ENCODE measurements at places on chromosomes 7 and 10.

- DNase-seq, result no peak
Measured at GRCh38 chr7:99860281-99861127, 16.3 kb downstream of the OR2AE1 start.

DNA sequence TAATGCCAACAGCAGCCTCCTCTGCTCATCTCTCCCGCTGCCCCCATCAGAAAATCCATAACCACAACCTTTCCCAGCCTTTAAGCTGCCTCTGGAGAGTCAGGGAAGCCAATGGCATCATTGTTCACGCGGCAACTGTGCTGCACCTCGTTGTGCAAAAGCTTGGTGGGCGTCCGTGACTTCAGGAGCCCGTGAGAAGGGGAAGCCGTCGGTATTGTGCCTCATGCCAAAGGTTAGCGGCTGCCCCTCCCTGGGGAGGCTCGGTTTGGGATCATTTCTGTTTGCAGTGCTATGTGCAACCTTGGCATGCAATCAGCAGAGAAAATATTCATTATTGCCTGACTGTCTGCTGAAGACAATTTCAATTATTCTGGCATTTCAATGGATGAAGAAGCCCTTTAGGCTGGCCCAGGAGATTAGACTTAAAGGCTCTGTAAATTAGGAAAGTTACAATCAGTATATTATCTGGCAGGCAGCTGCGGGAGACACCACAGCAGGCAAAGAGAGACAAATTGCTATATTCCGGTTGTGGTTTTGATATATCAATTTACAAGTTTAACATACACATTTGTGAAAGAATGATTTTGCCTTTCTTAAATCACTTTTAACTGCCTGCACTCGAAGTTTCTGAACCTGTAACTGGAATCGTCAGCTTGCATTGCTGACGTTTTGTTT lies 244.5 kb downstream of the GATA3 start:
- no peak for DNase-seq

- DNase-seq, result no peak
Measured at GRCh38 chr10:104648421-104648820, 7.3 kb downstream of the SORCS3 start.

- no peak for DNase-seq
Measured at GRCh38 chr10:17210361-17210760, 8.9 kb upstream of the TRDMT1 start.

DNA sequence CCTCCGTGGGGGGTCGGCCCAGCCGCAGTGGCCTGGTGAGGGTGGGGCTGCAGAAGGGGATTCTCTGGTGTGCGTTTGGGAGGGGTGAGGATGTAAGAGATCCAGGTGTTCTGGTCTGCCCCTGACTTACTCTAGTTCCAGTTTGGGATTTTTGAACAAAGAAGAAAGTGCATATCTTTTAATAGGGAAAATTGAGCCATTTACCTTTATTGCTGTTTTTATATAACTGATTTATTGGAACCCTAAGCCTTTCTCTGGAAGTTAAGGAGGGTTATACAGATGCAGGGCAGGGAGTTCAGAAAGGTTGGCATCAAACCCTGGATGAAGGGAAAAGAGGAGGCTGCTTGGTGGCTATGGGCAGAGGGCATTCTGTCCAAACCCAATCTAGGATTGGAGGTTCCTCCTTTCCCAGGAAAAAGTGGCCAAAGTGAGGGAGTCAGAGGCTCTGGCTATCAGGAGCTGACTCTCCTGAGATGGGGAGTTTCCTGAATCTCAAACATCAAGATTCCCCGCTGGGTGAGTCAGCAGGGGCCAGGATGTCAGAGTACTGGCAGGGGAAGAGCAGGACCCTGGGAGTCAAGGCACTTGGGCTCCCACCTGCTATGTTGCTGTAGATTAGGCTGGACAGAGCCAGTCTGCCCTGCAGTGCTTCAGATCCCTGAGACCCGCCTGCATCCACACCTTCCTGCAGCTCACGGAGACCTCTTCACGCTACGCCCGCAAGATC lies 67.5 kb downstream of the CLIP2 start:
- no peak for DNase-seq

DNA sequence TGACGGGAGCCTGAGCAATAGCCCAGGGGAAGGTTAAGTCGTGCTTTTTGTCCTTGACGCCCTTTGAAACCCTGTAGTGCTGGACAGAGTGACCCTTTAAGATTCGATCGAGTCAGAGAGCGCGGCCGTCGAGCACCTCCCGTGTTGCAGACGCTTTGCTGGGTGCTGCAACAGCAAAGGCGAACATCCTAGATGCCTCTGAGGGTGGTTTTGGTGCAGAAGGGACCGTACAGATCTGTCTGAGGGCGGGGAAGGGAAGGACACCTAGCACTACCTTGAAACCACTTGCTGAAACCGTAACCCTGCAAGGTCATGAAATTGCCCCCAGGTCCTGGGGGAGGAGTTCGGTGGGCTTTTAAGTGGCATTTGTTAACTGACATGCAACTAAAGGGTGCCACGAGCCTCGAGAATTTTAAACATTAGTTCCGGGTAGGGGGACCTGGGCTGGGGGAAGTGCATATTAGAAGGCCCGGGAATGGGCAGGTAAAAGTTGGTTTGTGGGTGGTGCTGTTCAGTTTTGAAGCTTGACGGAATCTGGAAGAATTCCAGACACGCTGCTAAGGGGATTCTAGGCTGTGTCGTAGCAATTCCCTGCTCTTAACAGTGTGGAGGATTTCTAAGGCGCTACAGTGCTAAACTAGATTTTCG lies 786 bp downstream of the ATP5F1C start:
- DNase-seq, result peak; percentile 29

GRCh38 chr7:79185605-79186004 lies 267.9 kb downstream of the MAGI2 start:
- DNase-seq, result no peak

- no peak for DNase-seq
Measured at GRCh38 chr7:136179851-136180721, 202.9 kb upstream of the MTPN start.

GRCh38 chr7:123966936-123967335 lies 41.9 kb downstream of the SPAM1 start:
- no peak for DNase-seq

DNA sequence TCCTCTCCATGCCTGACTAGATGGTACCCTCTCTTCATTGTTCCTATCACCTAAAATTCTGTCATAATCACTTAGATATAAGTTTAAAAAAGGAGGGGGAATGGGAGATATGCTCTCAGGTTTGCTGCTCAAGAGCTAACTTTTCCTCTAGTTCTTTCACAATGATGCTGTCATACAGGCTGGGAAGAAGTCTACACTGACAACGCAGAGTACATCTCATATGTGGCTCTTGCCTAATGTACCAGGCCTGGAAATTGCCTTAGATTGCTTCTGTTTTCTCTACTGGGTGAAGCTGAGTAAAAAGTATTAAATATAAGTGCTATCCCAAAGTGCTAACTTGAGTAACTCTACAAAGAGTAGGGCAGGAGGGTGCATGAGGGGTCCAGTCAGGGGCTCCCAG lies 43.8 kb upstream of the BET1 start:
- DNase-seq, result no peak

GRCh38 chr10:109919220-109919619 lies 4.1 kb downstream of the XPNPEP1 start:
- DNase-seq, result no peak

DNA sequence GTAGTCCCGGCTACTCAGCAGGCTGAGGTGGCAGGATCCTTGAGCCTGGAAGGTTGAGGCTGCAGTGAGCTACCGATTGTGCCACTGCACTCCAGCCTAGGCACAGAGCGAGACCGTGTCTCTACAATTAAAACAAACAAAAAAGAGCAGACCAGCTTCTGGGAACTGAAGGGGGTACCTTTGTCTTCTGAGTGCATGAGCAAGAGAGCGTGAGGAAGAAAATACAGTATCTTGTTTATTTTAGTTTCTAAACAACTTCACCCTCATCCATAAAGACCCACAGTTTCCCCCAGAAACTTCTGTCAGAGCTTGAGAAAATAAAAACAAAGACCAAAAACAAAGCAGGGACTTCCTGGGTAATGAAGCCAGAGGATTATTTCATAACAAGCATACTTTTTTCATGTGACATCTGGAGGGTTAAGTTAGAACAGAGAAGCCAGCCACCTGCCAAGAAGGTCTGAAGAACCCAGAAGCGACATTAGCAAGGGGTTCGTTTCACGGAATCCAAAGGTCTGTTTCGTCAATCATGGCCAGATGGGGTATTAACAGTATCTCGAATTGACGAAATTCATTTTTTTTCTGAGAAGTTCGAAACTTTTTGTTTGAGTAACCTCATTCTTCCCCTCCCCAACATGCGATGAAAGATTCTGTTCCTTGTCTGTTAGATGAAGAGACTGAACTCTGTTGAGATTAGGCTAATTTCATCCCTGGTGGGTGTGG lies 10.2 kb upstream of the IL2RA start:
- no peak for DNase-seq

DNA sequence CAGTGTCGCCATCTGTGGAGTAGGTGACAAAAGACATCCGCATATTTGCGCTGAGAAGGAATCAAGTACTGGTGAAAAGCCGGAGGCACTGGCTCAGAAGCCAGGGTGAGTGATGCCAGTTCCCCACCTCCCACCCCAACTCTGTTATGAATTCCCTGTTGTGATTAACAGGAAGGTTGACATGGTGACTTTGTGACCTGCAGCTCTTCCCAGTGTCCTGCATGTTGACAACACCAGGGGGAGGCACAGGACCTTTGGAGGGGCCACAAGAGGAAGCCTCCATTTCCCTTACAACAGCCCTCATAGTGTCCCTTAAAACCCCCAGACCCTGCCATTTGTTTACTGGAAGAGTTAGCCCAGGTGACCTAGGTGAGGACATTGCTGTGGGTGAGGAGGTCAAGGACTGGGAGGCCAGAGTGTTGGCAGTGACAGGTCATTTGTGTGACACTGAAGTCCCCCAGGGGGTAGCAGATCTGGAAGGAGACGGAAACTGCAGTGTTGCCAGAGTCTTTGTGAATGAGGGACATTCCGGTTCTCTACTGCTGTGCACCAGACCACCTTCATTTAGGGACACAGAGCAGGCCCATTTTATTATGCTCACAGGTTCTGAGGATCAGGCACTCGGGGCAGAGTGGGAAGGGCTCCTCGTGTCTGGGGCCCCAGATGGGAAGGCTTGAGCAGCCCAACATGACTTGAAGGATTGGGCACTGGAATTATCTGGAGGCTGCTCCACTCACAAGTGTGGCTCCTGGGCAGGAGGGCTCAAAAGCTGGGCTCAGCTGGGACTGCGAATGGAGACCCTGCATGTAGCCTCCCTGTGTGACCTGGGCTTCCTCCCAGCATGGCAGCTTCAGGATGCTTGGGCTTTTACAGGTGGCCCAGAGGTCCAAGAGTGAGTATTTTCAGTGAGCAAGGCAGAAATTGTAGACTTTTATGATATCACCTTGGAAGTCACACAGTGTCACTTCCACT lies 13.0 kb upstream of the ANTXRL start:
- DNase-seq, result peak; percentile 16

GRCh38 chr10:3867454-3868270 lies 82.7 kb upstream of the KLF6 start:
- peak; percentile 49 for DNase-seq

DNA sequence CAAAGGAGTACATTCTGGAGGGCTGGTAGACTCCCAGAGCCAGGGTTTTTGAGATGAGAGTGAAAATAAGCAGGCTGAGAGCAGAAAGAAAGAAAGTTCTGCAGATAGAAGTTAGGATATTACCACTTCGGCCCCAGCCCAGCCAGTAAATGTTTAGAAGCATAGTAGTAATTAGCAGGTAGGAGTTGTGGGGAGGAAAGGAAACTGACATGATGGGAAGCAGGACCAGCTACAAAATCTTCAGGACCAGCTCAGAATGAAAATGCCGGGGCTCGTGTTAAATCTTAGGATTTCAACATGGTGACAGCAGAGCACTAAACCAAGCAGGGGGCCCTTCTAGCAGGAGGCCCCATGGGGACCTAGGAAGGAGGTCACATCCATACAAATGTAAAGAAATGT lies 28.7 kb downstream of the PRSS2 start:
- DNase-seq, result no peak

- DNase-seq, result no peak
Measured at GRCh38 chr7:40644454-40645188, 509.8 kb downstream of the SUGCT start.

DNA sequence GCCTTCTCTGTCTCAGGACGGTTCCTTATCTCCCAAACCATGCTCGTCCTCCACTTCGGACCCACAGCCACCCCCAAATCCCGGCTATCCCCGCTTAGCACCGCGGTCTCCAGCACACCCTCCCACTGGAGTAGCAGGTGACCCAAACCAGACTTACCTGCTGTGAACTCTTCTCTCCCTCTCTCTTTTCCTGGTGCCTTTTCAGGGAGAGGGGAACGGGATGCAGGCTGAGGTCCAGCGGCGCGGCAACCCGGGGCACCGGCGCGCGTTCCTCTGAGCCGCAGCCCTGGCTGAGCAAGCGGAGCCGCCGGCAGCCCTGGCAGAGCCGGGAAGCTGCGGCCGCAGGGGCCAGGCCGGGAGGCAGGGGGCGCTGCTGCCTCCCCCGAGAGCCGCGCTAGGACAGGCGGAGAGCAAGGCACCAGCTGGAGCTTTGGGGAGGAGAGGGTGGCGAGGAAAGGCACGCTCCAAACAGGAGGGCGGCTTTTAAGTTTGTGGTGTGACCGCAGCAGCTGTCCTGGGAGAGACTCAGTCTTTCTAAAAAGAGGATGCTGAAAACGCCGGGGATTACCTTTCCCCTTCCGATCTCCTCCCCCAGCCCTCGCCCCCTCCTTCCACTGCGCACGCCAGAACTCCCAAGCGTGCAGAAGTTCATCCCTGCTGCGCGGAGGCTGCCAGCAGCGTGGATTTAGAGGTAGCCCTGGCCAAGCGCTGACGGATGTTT lies at the start of gene SEMA3D:
Gene SEMA3D (minus strand): TSS at position 536 of the 721 bp plus-strand sequence. CDS start 65,165 bp downstream, outside the sequence.
- DNase-seq, result peak; percentile 22

- no peak for DNase-seq
Measured at GRCh38 chr7:82106201-82106600, 336.4 kb upstream of the HGF start.

- DNase-seq, result no peak
Measured at GRCh38 chr10:95788830-95789229, 32.9 kb downstream of the ENTPD1 start.

- no peak for DNase-seq
Measured at GRCh38 chr7:16939161-16939560, 57.4 kb upstream of the AGR3 start.

DNA sequence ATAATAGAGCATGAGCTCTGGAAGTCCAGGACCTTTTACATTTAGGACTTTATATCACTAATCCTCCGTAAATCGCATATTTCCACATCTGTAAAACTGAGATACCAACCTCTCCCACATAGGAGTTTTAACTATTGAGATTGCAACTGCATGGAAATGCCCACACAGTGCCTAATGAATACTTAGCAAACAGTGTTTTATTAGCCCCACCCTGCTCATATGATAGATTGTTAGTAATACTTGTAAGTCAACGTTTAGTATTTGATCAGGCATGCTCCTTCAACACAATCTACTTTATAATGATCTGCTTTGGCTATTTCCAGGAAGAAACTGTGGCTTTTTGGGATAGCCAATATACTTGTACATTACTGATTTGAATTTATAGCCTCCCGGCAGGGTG lies 8.5 kb downstream of the PDZD8 start:
- no peak for DNase-seq

DNA sequence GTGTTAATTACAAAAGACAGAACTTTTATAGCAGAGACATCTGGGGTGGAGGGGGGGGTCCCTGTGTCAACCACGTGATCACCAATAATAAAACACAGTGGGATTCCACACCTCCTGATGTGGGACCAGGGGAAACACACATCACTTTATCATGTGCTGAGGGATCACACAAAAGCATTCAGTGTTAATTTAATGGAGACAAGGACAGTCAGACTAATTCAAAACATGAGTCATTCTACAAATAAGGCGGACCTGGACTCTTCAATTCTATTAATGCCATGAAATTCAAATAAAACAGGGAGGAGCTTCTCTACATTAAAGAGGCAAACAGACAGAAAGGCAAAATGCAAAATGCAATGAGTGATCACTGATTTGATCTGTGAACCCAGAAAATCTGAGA lies 67.3 kb upstream of the PFKP start:
- no peak for DNase-seq

- no peak for DNase-seq
Measured at GRCh38 chr10:97584060-97584797, at the start of gene HOGA1. HOGA1 (plus strand) TSS chr10:97584389; CDS start chr10:97584704, 315 bp downstream.
